ENCODE measurements at places on chromosomes 1 and 21.

DNA sequence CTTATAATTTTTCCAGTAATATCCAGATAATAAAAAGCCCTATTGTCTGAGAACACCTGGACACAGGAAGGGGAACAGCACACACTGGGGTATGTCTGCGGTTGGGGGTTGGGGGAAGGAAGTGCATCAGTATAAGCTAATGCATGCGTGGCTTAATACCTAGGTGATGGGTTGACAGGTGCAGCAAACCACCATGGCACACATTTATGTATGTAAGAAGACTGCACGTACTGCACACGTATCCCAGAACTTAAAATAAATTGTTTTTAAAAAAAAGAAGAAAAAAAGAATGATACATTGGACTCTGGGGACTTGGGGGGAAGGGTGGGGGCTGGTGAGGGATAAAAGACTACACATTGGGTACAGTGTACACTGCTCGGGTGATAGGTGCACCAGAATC lies 144.9 kb upstream of the C1orf174 start:
- DNase-seq, result no peak

GRCh38 chr1:97050506-97050905 lies 328.9 kb downstream of the PTBP2 start:
- DNase-seq, result no peak

DNA sequence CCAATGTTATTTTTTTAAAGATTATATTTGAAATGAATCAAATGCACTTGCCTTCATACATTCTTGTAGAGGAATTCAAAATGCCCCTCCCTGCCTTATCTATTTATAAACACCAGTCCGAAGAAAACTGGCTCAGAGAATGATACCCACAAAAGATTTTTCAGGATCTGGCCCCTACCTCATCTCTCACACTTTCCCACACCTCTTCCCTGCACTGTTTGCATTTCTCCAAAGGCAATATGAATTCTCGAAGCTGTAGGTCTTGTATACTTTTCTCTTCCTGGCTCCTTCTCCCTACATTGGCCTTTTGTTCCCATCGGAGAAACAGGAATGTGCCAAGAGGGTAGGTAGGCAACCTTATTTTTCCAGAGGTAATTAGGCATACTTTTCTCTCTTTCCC lies 12.0 kb upstream of the CCDC190 start:
- no peak for DNase-seq

GRCh38 chr1:91578320-91579109 lies 77.9 kb downstream of the CDC7 start:
- no peak for DNase-seq

DNA sequence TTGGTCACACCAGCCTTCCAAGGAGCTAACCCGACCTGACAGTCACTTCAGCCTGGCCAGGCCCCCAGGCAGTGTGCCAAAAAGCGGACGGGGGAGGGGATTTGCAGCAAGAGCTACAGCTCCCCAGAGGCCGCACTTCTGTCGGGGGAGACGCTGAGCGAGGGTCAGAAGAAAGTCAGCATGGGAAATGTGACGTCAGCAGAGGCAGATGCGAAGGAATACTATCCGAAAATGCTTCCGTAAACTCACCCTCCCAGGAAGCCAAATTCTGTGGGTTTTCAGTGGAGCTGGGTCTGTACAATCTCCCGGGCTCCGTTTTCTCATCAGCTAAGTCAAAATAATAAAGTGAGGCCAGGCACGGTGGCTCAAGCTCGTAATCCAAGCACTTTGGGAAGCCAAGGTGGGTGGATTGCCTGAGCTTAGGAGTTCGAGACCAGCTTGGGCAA lies 28.5 kb upstream of the ECE1 start:
- DNase-seq, result no peak

GRCh38 chr21:37580666-37581065 lies 214.1 kb downstream of the DYRK1A start:
- DNase-seq, result no peak

GRCh38 chr1:84476225-84476624 lies 2.8 kb upstream of the RPF1 start:
- DNase-seq, result no peak

GRCh38 chr21:16402752-16403151 lies 673.0 kb downstream of the USP25 start:
- no peak for DNase-seq

- no peak for DNase-seq
Observed at GRCh38 chr1:11526071-11526895, 47.3 kb downstream of the DISP3 start.

GRCh38 chr1:152003846-152004442 lies 10.3 kb upstream of the S100A10 start:
- DNase-seq, result no peak

DNA sequence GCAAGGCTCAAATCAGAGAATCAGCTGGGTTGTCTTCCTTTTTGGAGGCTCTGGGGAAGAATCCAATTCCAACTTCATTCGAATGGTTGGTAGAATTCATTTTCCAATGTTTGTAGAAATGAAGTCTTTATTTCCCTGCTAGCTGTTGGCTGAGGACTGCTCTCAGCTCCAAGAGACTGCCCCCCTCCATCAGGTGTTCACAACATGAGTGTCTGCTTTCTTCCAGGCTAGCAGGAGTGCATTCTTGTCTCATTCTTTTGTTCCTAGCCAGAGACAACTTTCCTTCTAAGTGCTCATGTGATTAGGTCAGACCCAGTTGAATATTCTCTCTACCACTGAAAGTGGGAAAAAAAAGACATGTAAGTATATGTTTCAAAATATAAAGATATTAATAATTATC lies 95.2 kb downstream of the HLX start:
- DNase-seq, result no peak

- no peak for DNase-seq
Observed at GRCh38 chr21:38838598-38839327, 33.0 kb downstream of the ETS2 start.

DNA sequence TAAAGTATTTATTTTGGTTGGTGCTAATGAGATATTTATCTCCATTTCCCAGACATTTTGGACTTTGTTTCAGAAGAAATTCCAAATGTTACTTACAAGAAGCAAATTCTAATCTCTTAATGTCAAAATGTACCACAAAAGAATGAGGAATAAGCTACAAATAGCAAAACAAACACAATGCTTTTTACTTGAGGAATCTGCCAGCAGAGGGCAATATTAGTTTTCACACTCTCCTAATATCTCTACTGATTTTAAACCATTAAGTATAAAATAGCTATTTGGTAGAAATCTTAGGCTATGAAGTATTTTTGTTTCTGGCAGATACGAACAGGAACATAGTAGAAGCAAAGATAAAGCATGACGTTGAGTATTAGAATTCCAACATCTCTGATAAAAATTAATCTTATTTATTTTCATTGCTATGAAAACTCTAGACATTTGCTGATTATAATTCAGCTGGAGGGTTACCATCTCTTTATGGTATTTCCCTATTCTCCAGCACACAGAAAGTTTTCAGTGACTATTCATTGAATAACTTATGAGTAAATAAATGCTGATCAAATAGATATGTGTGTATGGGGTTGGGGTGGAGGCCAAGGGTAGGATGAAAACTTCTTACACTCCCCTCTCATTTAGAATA lies 13.4 kb upstream of the HMCN1 start:
- DNase-seq, result no peak

GRCh38 chr1:108113496-108113895 lies 86.6 kb downstream of the SLC25A24 start:
- DNase-seq, result no peak

DNA sequence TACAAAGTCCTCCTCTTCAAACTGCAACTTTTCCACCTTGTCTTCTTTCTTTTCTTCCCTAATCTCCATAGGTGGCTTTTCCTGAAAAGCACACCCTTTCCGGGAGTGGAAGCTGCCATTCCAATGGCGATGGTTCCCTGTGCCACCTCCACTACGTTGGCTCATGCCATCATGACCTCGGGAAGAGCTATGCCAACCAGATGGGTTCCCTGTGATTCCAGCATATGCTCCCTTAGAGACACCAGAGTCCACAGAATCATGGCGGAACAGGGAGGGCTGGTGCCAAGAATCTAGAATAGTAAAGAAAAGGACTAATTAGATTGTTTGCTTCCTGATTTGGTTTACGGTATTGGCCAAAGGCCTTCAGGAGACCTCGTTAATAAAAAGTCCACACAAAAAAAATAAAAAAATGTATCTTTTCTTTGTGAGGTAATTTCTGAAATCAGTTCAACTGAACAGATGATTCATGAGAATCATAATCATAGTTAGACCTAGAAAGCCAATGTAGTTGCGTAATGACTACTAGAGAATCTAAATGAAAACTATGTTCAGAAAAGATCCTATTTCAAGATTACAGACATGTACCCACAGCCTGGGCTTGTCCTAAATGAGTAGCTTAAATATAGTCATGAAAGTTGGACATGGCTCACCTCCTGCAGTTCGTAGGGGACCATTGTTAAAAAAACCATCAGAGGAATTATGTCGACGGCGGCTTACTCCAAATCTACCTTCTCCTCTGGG lies 30.9 kb upstream of the CCDC17 start:
- no peak for DNase-seq
